Bronchial epithelial cell (primary cell): ENCODE measurements at places on chromosomes 3 and 15. TPM values are rescaled to one million over a fixed set of nuclear protein-coding genes. Genes with fewer than 3 reads are reported as not detected.

The P2RY14 gene
- under 0.01 TPM in 1 of 2 replicates, not detected in the other for total RNA-seq

The VILL gene
- total RNA-seq: 121 and 171 TPM in 2 replicates

The AADAC gene
- 0.13 TPM in 1 of 2 replicates, not detected in the other for total RNA-seq

The STARD5 gene
- total RNA-seq: 5.0 and 5.9 TPM in 2 replicates

The FAM107A gene
- not detected in 2 replicates for total RNA-seq

The PTPRG gene
- total RNA-seq: 9.6 and 11.1 TPM in 2 replicates

The ANKRD63 gene
- not detected in 2 replicates for total RNA-seq

The UCN2 gene
- total RNA-seq: 9.6 and 12.9 TPM in 2 replicates

The SLC6A6 gene
- total RNA-seq: 4.6 and 13.2 TPM in 2 replicates

The DZIP1L gene
- 0.77 and 2.1 TPM in 2 replicates for total RNA-seq

The DNAH1 gene
- 0.79 and 1.2 TPM in 2 replicates for total RNA-seq

The GP9 gene
- not detected in 2 replicates for total RNA-seq

The KY gene
- total RNA-seq: not detected in 2 replicates

The ZNF502 gene
- total RNA-seq: 4.4 and 5.8 TPM in 2 replicates

The WNT7A gene
- 7.9 and 13.4 TPM in 2 replicates for total RNA-seq

The SNRPA1 gene
- total RNA-seq: 21.6 and 22.7 TPM in 2 replicates

The GPR15 gene
- not detected in 2 replicates for total RNA-seq

The AADACL2 gene
- not detected in 2 replicates for total RNA-seq

The LYZL4 gene
- not detected in 2 replicates for total RNA-seq

The NRG4 gene
- total RNA-seq: 0.13 TPM in 1 of 2 replicates, not detected in the other

The PLA2G4F gene
- 1.6 and 10.2 TPM in 2 replicates for total RNA-seq

The PLAAT1 gene
- total RNA-seq: 1.6 and 4.5 TPM in 2 replicates

The CPN2 gene
- not detected in 2 replicates for total RNA-seq

The LHFPL4 gene
- total RNA-seq: not detected in 2 replicates

The FGD5 gene
- not detected in 2 replicates for total RNA-seq

The SCN11A gene
- total RNA-seq: not detected in 2 replicates

The TRAT1 gene
- total RNA-seq: not detected in 2 replicates

The PAQR5 gene
- 0.53 and 3.6 TPM in 2 replicates for total RNA-seq

The TIMP4 gene
- total RNA-seq: 1.1 and 2.6 TPM in 2 replicates

The LRRK1 gene
- total RNA-seq: 4.2 TPM in 2 replicates

The XPC gene
- 25.3 and 33.4 TPM in 2 replicates for total RNA-seq

The CADPS gene
- 1.3 TPM in 1 of 2 replicates, not detected in the other for total RNA-seq

The OR5K2 gene
- total RNA-seq: not detected in 2 replicates

The PRRT3 gene
- total RNA-seq: 0.26 and 0.38 TPM in 2 replicates

The NGLY1 gene
- 24.0 and 32.0 TPM in 2 replicates for total RNA-seq

The MRPL3 gene
- total RNA-seq: 97.9 and 119 TPM in 2 replicates

The TASOR gene
- 45.0 and 49.4 TPM in 2 replicates for total RNA-seq
